ENCODE measurements at places on chromosomes 4 and X.
A peak's percentile ranks its signal among the peaks of the same experiment; 100 is the strongest.

- DNase-seq: no peak
Measured at GRCh38 chr4:105181259-105181658, 34.6 kb downstream of the TET2 start.

DNA sequence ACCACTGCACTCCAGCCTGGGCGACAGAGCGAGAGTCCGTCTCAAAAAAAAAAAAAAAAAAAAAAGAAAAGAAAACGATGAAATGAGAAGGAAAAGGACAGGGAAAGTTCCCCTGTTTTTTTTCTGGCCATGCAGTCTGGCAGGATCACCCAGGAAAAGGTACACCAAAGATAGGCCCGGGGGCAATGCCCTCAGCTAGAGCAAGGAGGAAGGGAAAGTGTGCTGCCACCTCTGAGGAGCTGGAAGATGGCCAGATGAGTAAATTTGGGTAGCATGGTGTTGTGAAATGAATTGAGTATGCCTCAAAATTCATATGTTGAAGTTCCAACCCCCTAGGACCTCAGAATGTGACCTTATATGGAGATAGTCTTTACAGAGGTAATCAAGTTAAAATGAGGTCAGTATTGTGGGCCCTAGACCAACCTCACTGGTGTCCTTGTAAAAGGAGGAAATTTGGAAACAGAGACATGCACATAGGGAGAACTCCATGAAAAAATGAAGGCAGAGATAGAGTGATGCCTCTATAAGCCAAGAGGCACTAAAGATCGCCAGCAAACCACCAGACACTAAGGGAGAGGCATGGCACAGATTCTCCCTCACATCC is 28.9 kb downstream of the MAOB start:
- DNase-seq: no peak

- DNase-seq: no peak
Measured at GRCh38 chr4:104394406-104395167, 100.1 kb downstream of the CXXC4 start.

- DNase-seq: no peak
Measured at GRCh38 chr4:88597970-88598660, 5.8 kb downstream of the HERC3 start.

DNA sequence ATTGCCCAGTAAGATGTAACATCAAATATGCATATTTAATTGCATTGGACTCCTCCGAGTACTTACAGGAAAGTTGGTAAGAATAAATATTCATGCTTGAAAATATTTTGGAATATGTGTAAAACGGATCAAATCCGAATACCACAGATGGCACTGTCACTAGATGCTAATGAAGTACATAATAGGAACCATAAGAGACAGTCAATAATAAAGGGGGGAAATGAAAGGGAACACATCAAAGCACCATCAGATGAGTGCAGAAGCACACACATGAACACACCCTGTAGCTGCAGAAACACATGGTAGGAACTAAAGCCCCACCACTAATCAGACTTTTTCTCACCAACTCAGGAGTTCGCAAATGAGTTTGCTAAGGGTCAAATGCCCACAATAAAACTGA is 52.2 kb upstream of the PAGE5 start:
- no peak for DNase-seq

GRCh38 chr4:175536852-175537453 is 275.1 kb downstream of the GPM6A start:
- no peak for DNase-seq

- DNase-seq: no peak
Measured at GRCh38 chr4:26124753-26125321, 196.0 kb upstream of the RBPJ start.

GRCh38 chr4:88185906-88186305 is 27.5 kb upstream of the ABCG2 start:
- no peak for DNase-seq

GRCh38 chr4:85500110-85500867 is 25.3 kb downstream of the ARHGAP24 start:
- DNase-seq: no peak

DNA sequence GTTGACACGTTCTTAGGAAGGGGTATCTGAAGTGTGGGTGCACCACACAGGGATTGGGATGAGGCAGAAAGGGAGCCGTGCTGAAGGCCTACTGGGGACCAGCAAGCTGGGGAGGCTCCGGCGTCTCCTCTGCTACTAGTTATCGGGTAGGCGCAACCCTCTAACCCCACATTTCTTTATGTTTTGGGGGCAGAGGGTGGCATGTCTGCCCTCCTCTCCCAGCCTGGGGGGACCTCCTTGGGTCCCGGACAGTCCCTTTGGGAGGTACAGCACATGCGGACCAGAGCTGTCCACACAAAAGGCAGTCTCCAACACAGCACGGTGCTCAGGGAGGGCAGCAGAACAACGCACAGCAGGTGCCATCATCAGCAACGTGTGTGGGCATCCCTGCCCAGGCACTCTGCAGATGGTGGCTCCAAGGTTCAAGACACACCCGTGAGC is 33.2 kb downstream of the WDR1 start:
- DNase-seq: peak; percentile 45

DNA sequence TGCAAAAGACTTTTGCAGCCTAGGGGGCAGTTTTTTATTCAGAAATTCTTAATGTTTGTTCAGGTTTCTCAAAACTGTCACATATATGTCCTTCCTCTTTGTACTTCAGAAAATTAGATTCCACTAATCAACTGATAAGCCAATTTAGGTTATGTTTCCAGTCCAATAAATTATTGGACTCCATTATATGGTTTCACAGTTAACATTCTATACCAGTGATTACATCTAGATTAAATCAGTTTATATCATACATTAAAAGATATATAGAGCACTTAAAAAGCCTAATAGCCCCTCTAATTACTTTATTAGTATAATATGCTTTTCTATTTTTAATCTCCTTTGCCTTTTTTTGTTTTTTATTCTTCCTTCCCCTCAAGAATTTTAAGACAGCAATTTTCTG is 434.1 kb downstream of the INPP4B start:
- no peak for DNase-seq

DNA sequence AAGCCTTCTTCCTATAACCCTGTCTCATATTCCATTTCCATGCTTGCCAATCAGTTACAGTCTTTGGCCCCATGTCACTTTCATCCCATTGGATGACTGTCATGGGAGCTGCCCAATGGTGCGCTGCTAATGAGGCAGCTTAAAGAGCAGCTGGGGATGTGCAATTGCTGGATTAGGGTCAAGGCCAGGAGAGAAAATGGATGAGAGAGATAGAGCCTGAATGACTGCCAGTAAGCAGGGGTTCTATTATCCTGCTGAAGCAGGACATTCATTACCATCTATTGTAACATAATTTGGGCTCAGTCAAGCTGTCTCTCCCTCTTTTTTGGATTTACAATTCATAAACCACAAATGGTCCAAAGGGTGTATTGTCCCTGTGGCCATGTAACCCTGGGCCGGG is 909.0 kb downstream of the CENPC start:
- DNase-seq: no peak

GRCh38 chrX:133475521-133475920 is 60.2 kb upstream of the GPC4 start:
- no peak for DNase-seq

DNA sequence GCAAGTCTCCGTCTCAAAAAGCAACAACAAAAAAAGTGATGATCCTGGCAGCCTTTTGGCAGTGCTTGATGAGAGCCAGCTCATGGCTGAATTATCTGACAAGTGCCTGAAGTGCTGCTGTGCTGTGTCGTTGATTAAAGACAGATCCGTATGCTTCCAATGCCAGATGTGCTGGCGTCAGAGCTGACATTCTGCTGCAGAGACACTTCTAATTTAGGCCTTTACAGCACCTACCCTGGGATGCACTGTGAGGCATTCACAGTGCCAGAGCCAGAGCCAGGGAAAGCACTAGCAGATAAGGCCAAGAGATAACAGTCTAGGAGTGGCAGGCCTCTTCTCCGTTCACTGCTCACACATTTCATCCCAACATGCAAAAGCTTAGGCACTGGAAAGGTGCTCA is 995.5 kb downstream of the RAB28 start:
- no peak for DNase-seq

- DNase-seq: no peak
Measured at GRCh38 chrX:152822383-152823086, 8.0 kb downstream of the CETN2 start.

DNA sequence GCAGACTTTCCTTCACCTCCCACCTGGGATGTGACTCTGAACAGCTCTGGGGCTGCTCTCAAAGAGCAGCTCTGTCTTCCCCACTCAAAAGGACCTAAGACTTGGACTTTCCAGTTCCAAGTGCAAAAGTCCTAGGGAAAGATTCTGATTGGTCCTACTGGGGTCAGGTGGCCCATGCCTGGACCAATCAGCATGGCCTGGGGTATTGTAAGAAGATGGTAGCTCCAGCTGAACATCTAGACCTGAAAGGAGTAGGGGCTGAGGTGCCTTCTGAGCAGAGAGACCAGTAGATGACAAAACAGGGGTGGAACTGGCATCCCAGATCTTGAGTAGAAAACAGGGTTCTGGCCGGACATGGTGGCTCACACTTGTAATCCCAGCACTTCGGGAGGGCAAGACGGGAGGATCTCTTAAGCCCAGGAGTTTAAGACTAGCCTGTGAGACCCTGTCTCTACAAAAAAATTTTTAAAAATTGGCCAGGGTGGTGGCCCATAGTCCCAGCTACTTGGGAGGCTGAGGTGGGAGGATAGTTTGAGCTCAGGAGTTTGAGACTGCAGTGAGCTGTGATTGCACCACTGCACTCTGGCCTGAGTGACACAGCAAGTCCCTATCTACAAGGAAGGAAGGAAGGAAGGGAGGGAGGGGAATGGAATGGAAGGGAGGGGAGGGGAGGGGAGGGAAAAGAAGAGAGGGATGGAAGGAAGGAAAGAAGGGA is 27.4 kb upstream of the MRFAP1 start:
- no peak for DNase-seq

GRCh38 chrX:125203365-125203736 is 116.3 kb upstream of the TEX13C start:
- DNase-seq: no peak

DNA sequence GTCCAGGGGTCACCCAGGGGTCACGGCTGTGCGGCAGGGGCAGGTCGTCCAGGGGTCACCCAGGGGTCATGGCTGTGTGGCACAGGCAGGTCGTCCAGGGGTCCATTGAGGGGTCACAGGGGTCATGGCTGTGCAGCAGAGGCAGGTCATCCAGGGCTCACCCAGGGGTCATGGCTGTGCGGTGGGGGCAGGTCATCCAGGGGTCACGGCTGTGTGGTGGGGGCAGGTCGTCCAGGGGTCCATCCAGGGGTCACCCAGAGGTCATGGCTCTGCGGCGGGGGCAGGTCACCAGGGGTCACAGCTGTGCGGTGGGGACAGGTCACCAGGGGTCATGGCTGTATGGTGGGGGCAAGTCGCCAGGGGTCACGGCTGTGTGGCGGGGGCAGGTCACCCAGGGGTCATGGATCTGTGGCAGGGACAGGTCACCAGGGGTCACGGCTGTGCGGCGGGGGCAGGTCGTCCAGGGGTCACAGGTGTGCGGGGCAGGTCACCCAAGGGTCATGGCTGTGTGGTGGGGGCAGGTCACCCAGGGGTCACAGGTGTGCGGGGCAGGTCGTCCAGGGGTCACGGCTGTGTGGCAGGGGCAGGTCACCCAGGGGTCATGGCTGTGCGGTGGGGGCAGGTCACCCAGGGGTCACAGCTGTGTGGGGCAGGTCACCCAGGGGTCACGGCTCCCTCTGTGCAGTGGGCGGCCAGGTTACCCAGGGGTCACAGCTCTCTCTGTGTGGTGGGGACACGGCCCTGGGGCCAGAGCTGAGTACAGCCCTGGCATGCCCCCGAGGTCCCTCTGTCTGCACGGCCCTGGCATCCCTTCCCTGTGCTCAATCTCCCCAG is 16.0 kb downstream of the ATP5ME start:
- no peak for DNase-seq

DNA sequence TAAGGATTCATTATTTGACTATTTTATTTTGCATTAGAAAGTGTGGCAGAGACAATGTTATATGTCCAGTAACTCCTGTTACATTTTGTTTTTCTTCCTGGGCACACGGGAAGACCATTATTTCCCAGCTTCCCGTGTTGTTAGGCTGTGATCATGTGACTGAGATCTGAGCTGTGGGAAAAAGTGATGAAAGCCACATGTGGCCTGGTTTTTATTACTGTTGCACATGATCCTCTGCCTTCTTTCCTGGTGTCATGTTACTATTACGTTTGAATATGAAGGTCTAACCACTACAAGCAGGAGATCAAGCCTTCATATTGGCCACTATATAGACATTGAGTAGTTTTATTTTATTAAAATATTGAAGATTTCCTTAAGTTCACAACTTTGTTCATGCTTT is 28.2 kb upstream of the MID1 start:
- no peak for DNase-seq

DNA sequence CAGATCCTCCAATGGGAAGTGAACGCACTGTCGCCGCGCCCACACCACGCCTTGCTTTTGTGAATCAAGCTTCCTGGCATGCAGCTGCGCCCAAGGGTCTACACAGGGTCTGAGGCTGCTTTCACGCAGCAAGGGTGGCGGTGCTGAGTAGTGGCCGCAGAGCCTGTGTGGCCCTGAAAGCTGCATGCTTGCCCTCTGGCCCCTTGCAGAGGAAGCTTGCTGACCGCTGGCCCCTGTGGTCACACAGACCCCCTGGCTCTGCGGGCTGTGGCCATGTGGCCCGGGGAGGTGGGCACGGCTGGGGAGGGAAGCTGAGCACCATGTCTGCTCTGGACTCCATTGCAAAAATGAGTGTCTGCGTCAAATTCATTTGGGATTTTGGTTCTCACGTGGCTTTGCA is 8.8 kb downstream of the DOK7 start:
- DNase-seq: no peak

DNA sequence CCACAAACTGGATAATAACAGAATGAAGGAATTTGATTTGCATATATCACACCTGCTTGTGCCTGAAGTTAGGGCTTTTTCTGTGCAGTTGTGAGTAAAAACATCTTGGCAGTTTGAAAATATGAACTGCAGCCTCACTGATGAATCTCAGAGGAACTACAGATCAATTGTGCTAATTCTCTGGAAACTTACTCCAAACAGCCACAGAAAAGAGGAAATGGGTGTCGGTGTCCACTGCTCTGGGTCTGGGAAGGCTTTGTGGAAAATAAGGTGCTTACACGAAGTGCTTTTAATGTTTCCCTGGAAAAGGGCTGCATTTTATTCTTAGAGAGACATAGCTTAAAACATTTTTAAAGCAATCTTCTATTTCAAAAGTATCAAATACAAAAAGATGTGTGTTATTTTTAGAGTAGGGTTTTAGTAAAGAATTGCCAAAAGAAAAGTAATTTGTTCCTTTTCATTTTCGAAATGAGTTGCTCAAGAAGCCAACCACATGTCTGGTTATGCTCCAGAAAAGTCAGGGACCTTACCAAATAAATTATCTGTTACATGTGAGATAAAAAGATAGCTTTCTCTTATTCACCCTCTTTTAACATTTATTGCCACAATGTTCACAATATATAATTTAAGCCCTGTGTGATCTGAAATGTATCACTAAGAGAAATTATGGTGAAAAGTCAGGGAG is 240.1 kb downstream of the FRAS1 start:
- no peak for DNase-seq

DNA sequence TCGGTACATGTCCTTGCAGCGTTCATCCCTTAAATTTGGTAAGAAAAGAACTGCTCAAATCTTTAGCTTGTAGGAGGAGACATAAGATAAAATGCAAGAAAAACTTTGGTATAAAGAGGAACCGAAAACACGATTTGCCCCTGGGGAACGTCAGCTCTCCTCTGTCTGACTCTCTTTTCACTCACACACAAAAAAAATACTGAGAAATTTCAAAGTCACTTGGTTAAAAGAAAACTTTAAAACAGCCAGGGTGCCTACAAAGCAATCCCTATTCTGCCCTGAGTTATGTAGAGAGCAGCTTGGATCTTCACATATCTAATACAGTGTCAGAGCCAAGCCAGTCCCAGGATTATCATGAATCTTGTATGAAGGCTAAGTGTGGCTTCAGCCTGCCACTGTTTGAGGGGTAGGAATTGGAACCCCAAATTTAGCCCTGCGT is 248.5 kb upstream of the CXXC4 start:
- no peak for DNase-seq

Measured in activated naive CD4-positive, alpha-beta T cell treated with anti-CD3 and anti-CD28 coated beads, Interleukin-2, amount 50 U/mL, for 72 hours (primary cell).